ENCODE measurements at places on chromosomes 3 and 15.

- DNase-seq: no peak
Observed at GRCh38 chr3:98594628-98595324, 1.4 kb upstream of the CPOX start.

- no peak for DNase-seq
Observed at GRCh38 chr3:117609330-117609729, 899.8 kb downstream of the TUSC7 start.

- DNase-seq: no peak
Observed at GRCh38 chr15:98398886-98399285, 249.5 kb upstream of the IGF1R start.

- no peak for DNase-seq
Observed at GRCh38 chr3:1700650-1701049, 398.0 kb upstream of the CNTN4 start.

DNA sequence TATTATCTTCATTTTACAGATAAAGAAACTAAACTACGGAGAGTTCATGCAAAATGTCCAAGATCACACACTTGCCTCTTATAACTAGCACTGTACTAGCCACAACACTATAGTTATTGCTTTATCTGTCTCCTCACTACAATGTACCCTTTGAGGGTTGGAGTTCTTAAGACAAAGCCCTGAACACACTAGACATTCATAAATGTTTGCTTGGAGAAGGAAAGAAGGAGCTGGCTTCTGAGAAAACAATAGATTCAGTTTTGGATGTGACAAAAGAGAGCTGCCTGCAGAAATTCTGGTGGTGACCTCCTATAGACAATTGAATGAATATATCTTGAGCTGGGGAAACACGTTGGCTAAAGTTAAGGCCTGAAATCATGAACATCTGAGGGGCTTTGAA lies 169.9 kb upstream of the ARHGEF26 start:
- no peak for DNase-seq

DNA sequence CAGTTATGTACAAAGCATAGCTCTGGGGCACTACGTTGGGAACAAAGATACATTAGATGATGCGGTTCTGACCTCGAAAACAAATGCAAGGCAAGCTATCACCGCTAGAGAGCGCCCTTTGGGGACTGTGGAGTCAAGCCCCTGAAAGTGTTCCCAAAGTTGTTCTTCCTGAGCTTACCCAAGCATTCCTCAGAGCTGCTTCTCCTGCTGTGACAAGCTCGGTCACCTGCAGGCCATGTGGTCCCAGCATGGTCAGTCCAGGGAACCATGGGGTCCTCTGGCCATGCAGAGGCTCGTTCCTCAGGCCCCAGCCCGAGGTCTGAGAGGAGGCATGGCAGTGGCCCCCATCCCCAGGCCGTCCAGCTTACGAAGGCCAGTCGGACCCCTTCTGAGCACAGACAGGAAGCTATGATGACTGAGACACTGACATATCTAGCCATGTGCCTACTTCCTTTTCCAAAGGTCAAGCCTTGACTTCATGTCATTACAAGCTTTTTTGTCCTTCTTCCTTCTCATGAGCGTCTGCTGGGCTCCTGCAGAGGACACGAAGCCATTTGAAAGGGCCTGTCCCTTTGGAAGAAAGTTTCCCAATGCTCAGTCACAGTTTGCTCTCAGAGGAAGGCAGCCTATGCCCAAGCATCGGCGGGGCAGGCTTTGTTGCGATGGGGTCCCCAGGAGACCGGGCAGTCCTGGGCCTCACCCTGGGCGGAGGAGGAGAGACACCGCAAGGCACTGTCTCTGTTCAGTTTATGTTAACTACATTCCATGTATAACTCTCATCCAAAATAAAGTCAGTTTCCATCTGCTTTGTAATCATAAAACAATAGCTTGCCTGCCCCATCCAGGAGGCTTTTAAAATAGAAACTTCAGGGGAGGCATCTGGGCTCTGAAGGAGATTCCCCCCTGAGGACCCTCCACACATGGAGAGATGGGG lies 79.3 kb downstream of the ATP10A start:
- no peak for DNase-seq

DNA sequence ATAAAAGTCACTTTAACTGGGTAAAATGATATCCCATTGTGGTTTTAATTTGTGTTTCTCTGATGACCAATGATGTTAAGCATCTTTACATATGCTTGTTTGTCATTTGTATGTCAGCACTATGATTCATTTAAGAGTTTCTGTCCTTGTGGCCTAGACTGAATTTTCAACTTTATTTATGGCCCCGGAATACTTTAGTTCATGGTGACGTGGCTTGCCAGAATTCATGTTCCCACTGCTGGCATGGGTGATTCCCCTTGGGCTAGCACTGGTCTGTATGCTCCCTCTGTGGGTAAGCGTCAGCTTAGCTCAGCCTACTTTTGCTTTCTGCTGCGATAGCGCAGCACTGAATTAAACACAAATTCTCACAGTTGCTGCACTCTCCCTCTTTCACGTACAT lies 436.3 kb upstream of the SGO1 start:
- no peak for DNase-seq

DNA sequence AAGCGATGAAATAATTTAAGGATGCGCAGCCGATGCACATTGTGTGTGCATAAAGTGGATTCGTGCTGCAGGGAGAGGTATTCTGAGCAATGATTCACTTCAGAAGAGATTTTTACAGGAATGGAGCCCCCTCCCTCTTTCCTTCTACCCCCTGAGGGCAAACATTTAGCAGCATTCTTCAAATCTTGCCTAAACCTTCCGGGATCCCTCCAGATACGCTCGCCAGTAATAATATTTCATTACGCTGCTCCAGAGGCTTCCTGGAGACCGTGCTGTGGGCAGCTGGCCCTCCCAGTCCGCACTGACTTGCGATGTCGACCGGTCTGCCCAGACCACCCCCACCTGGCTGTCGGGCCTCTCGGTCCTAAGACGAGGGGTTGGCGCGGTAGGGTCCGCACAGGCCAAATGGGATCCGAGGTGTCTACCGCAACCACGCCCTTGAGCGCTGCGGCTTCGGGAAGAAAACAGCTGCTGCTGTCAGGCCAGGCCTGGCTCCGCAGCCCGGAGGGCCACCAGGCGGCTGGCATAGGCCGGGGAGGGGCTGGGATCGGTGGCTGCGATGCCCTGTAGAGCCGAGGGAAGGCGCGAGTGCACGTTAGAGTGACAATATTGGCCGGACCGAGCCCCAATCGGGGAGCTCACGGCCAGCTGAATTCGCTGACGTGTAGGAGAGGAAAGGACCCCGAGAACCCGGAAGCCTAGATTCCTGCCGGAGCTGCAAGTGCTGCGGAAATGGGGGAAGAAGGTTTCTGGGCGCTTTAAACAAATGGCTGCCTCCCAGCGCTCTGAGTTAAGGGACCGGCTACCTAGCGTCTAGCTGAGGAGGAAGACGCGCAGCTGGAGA lies 14.3 kb downstream of the ZIC4 start:
- DNase-seq: no peak

DNA sequence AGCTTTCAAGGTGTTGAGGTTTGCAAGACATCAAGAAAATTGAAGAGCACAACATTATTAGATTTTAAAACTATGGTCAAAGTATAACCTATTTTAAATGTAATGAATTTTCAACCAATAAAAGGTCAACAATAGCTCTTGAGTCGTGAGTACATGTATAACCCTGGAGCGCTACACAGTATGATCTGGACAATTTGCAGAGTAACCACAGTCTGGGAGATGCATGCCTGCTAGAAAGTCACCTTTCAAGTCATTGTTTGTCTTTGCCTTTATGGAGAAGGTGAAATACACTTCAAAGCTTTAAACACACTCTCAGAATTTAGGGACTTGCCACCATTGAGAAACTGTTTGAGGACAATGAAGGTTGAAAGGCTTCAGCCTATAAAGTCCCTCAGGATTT lies 112.6 kb upstream of the ALCAM start:
- no peak for DNase-seq

DNA sequence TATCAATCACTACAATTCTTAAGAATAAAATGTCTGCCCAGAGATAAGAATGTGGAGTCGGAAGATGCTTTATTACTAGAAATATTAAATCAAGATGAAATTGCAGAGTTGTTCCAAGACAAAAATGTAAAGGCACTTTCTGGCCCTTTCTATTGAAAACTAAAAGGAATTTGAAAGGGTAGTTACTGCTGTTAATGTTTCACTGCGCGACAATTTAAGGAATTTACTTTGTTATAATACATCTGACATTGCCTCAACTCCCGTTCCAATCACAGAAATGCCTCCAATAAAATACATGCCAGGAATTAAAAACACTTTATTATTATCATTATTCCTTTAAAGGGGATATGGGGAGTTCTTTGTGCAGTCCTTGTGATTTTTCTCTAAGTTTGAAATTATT lies 26.4 kb downstream of the RSL24D1 start:
- DNase-seq: no peak

DNA sequence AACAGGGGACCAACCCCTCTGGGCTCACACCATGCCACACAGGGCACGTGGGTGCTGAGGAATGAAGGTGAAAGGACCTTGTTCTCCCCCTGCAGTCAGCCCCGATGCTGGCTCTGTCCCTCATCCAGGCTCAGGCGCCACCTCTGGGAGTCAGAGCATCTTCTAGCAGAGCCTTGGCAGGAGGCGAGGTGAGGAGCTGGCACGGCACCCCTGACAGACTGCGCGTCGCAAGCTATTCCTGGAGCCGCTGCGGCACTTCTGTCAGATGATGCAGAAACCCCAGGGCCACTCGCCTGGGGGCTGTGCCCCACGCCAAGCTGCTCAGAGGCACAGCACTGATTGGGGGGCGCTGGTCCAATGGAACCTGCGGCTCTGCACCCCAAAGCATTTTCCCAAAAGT lies 62.0 kb downstream of the MGLL start:
- no peak for DNase-seq

DNA sequence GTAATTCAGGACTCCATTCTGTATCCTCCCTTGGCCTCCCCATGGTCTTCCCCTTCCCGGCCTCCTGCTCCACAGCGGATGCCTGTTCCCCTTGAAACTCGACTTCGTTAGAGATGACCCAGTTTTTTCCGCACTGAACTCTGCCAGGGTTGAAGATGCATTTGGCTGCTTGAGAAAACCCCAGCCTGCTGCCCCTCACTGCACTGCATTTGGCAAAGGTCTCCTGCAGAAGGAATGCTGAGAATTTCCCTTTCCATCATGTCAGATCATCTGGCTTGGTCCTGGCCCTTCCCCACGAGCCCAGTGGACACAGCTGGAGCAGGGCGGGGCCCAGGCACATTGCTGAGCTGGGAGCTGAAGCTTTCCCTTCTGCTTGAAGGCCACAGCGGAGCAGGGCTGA lies 37.6 kb upstream of the RGMA start:
- no peak for DNase-seq

DNA sequence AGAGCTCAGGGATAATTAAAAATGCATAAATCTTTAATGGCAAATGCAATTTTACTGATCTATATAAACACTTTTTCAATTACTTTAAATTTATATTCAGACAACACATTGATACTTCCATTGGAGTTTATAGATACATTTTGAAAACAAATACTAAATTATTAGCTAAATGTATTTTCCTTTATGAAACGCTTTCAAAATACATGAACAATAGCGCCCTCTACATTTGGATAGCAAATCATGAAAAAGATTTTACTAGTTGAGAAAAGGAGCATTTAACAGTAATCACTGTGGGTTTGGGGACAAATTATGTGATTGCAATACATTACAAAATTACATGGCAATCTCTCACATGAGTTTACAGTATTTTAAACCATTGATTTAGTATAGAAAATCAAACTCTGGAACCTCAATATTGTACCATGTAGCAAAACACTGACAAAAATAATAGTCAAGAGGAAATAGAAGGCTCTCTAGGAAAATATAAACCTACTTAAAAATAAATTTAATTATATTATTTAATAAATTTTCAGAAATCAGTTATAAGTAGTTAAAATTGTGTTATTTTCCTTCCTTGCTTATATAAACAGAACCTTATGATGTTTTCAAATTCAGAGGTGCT lies 207.9 kb downstream of the ZIC1 start:
- no peak for DNase-seq

- no peak for DNase-seq
Observed at GRCh38 chr15:28049581-28049980, 49.5 kb downstream of the OCA2 start.

- DNase-seq: no peak
Observed at GRCh38 chr3:45454466-45454865, 66.1 kb downstream of the LARS2 start.

GRCh38 chr15:98163319-98164045 lies 203.0 kb downstream of the ARRDC4 start:
- DNase-seq: no peak

GRCh38 chr3:133469140-133469731 lies 69.4 kb downstream of the BFSP2 start:
- no peak for DNase-seq

GRCh38 chr3:157982359-157982758 lies 123.9 kb downstream of the SHOX2 start:
- DNase-seq: no peak

GRCh38 chr15:96896766-96897165 lies 566.3 kb downstream of the NR2F2 start:
- DNase-seq: no peak

DNA sequence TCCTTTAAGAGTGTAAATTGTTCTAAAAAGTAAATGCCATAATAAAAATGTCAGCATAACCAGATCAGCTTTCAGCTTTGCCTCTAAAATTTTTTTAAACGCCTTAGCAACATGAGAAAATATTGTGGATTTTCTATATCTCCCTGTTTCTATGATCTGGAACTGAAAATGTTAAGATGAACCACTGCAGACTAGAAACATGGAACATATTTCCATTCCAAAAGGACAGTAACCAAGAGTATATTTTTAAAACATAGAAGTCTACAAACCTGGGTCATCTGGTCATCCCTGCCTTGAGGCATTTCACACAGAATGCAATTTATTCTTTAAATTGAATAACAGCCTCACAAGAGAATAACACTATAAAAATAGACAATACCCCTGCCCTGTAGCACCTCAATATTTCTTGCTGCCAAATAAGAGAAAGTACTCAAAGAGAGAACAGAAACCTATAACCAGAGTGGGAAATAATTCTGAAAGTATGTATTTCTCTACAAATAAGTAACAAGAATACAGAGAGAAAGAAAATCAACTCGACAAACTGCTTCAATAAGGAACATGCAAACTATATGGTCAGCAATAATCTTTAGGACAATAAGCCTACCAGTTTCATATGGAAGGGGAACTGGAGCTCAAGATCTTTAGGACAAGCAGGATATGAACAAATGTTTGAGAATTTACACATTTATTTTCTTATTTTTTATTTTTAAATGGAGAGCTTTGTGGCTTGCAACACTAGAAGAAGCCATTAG lies 949.0 kb downstream of the EPHA3 start:
- DNase-seq: no peak

DNA sequence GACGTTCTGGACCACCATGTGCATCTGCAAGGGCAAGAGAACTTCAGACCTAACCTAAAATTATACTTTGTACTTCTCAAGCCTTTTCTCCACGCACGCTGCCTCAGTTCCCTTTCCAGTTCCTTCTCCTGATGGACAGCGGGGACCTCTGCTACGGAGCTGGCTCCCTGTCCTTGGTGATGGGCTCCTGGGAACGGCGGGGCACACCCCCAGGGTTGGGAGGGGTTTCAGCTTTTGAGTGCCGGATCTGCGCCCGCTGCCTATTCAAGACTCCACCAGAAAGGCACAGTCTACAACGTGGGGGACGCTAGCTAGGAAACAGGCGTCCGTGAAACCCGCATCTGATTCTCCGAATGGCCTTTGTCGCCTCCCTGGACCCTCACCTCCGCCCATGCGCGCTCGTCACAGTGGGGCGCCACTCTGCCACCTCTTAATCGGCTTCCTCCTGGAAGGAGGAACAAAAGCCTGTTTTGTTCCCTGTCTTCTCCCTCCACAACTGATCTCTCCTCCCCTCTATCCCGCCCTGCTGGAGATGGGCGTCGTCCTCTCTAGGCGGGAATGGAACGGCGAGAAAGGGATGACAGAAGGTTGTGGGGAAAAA lies 2.2 kb downstream of the GPR149 start:
- DNase-seq: no peak

- DNase-seq: no peak
Observed at GRCh38 chr15:100693451-100693850, 91.1 kb downstream of the ASB7 start.
